ENCODE measurements at places on chromosomes 13 and 19. TPM values are rescaled to one million over a fixed set of nuclear protein-coding genes. Genes with fewer than 3 reads are reported as not detected.

DNA sequence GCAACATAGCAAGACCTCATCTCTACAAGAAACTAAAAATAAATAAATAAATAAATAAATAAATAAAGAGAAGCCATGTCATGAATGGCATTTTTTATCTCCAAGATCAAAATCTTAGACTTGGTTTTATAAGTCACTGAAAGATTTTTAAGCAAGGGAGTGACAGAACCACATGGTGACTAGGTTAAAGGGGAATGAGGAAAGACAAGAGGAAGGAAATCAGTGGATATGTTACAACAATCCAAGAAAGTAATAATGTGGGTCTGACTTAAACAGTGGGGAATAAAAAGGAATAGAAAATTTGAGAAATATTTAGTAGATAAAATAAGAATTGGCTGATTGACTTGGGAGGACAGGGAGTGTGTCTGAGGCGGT is 18.8 kb upstream of the MED4 start:
- no peak for DNase-seq

DNA sequence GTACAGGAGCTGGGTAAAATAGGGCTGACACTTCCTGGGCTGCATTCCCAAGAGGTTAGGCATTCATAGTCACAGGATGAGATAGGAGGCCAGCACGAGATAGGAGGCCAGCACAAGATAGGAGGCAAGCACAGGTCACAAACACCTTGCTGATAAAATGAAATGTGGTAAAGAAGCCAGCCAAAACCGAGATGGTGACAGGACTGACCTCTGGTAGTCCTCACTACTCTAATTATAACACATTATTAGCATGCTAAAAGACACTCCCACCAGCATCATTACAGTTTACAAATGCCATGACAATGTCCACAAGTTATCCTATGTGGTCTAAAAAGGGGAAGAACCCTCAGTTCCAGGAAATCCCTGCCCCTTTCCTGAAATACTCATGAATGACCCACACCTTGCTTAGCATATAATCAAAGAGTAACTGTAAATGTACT is 20.9 kb upstream of the IGSF23 start:
- DNase-seq = no peak

- no peak for DNase-seq
Observed at GRCh38 chr19:38549061-38549460, 68.7 kb downstream of the MAP4K1 start.

DNA sequence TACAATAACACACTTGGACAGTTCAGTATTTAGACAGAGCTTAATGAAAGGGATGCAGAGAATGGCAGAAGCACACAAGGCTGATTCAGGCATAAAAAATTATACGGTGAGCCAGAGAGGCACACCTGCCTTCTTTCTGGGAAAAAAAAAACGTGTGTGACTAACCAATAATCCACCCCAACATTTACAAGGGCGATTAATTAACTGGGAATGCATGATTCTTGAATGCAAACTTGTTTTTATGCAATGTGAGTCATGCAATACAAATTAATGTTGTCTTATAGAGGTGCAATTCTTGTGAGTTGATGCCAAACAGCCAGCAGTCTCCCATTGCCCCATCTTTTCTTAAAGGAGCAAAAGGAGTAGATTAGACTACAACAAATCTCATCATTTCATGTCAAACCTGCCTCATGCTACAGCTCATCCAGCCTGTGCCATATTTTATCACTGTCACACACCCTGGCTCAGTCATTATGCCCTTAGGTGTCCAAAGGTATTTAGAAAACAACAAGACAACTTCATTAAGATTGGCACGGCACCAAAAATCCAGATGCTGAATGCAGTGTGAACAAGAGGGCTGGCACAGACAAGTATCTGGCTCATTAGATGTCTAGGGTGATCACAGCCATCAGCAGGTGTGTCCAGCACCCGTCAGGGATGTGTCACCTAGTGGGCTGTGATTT is 721.1 kb downstream of the EFNB2 start:
- no peak for DNase-seq

ADM5 gene
- 0.79 TPM for polyA plus RNA-seq

All from left renal pelvis (tissue), 4 donors.